Fibroblast of mammary gland (primary cell): ENCODE measurements at places on chromosomes 7 and 10.

GRCh38 chr7:135774284-135774683, 25.7 kb upstream of the FAM180A start:
- DNase-seq, result no peak

- DNase-seq, result no peak
These were observed 55.3 kb upstream of the KAT6B start for GRCh38 chr10:74771054-74771453.

GRCh38 chr10:30510932-30511700, 77.1 kb downstream of the MAP3K8 start:
- DNase-seq, result no peak

GRCh38 chr10:75109459-75109778, 2.0 kb upstream of the SAMD8 start:
- no peak for DNase-seq

- DNase-seq, result no peak
These were observed 24.9 kb downstream of the GSTO2 start for GRCh38 chr10:104293781-104294321.

DNA sequence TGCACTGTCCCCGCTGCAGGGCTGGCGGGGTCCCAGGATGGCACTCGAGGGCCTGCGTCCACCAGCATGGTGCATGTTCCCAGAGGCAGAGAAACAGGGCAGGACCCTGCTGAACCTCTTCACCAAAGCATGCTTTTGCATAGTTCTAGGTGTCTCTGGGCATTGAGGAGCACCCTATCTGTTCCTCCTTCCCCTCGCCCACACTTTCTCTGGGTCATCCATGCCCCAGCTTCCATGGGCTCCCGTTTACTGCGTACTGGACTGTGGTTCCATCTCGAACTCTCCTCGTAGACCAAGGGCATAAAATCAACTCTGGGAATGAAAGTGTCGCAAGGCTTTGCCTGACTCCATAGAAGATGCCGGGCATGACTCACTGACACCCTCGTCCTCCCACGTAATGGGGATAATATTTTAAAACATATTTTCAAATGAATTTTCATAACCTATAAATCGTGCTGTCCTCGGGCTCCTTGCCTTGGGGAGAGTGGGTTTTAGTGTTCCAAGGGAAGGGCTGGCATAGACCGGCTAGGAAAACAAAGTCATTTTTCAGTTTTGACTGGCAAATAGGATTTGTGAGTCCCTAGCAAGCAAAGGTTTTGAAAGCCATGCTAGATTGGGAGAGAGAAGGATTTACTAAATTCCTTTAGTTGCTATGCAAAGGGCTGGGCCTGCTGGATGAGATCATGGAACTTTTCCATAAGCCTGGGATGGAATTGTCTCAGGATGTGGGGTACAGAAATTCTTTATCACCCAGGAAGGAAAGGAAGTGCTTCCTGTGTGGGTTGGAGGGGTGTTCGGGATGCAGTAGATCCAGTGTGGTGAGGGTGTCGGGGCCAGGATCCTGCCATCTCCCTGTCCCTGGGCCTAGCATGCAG, 498.7 kb upstream of the MKI67 start:
- peak; percentile 62 for DNase-seq
